NCI-H2081 (cell line): ENCODE measurements at places on chromosomes 12 and 14.

DNA sequence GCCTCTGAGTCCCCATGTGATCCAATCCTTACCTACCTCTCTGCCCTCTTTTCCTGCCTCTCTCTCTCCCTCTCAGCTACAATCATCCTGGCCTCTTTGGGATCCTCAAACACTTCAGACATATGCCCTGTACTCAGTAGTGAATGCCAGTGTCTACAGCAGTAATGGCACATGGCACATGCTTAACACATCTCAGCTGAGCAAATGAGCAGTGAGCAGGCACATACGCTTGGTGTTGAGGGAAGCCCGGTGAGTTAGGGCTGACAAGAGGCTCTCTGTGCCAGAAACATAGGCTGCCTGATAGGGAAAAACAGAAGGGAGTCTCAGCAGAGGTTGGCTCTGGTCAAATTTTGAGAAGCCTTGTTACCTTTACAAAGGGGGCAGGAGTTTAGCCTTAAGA lies 409.1 kb downstream of the TMEM132D start:
- DNase-seq = no peak

DNA sequence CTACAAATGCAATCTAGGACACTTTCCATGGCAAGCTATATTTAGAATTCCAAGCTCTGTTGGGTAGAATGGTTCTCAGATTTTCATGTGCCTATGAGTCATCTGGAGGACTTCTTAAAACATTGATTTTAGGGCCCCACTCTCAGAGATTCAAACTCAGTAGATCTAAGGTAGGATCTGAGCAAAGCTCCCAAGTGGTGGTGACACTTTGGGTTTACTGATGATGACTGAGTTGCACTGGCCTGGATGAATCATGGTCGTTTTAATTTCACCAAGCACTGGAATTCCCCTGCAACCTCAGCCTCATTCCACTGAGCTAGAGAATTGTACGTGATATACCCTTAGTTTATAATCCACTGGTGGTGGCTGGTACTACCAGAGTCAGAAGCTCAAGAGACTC lies 86.5 kb downstream of the PPM1H start:
- DNase-seq = no peak

DNA sequence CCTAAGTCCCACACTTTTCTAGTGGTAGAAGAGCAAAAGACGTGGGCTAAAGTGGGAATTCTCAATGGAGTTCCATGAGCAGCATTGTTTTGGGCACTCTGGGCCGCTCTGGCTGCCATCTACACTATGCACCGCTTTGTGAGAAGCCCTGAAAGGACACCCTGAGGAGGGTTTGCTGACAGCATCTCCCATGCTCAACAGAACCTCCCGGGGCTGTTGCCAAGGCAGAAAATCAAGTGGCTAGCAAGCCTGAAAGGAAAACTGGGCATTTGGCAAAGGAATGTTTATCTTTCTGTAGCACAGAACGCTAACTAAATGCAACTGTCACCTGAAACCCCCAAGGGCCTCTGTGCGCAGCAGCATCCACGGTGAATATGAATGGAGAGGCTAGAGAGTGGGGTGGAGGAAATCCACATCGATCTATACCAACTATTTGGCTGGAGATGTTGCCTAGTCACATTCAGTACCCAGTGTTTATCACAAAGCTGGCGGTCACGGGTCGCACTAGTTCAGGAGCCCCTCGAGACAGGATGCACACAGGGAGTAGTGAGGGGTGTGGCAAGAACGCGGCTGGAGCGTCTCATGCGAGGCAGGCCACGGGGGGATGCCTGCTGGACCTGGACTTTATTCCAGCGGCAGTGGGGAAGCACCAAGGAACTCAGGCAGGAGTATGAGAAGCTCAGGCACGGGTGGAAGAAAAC lies 14.2 kb downstream of the APPL2 start:
- peak; percentile 74 for DNase-seq

DNA sequence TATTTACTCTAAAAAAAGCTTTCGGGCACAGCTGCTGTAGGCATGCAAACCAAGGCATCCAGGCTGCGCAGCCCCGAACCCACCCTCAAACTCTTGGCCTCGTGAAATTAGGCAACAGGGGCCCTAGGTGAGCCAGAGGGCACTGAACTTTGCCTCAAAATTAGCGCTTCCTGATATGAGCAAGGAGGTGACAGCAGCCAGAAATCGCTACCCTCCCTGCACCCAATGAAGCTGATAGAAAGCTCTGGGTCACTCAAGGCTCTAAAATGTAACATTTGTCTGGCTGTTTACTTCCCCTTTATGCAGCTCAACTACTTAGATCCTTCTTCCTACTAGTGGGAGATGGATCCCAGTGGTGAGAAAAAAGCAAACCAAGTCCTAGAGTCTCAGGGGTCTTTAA lies 61.8 kb downstream of the PITPNM2 start:
- no peak for DNase-seq

GRCh38 chr12:121390856-121391255 lies 9.1 kb upstream of the RNF34 start:
- DNase-seq = no peak

DNA sequence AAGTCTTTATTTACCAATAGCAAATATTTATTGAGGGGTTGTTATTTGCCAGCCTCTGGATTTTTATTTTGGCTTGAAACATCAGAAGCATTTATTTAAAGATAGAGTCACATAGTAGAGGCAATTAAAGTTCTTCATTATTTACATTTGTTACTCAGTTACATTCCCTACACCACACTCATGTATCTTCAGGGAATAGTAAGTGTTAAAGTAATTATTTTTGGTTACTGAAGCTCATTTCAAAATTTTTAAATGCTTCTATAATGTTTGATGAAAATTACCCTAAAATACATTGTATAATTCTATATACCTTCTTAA lies 205.6 kb downstream of the ESR2 start:
- no peak for DNase-seq

DNA sequence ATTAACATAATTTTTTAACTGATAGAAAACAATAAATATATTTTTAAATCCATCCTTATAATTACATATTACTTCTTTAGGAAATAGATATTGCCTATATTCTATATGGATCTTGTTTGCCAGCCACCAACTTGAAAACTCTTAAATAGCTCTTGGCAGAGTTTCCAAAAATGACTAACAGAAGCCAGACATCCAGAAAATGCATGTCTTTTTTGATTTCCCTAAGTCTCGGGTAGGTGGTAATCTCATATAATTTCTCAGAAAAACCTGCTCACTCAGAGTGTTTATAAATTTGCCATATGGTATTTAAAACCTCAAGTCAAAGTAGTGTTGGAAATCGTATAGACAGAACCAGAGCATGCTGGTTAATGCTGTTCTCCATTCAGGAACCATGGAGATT lies 360.4 kb upstream of the FOXG1 start:
- no peak for DNase-seq
